Activated CD4-positive, alpha-beta T cell treated with anti-CD3 and anti-CD28 coated beads, Interleukin-2, amount 50 U/mL, for 1 hour (primary cell): ENCODE measurements at places on chromosomes 2 and 18.

GRCh38 chr18:33849731-33850130 lies 271.7 kb downstream of the ASXL3 start:
- no peak for DNase-seq

GRCh38 chr18:43916984-43917383 lies 639.7 kb upstream of the SYT4 start:
- DNase-seq: no peak

GRCh38 chr2:214843823-214844222 lies 34.3 kb upstream of the BARD1 start:
- no peak for DNase-seq

DNA sequence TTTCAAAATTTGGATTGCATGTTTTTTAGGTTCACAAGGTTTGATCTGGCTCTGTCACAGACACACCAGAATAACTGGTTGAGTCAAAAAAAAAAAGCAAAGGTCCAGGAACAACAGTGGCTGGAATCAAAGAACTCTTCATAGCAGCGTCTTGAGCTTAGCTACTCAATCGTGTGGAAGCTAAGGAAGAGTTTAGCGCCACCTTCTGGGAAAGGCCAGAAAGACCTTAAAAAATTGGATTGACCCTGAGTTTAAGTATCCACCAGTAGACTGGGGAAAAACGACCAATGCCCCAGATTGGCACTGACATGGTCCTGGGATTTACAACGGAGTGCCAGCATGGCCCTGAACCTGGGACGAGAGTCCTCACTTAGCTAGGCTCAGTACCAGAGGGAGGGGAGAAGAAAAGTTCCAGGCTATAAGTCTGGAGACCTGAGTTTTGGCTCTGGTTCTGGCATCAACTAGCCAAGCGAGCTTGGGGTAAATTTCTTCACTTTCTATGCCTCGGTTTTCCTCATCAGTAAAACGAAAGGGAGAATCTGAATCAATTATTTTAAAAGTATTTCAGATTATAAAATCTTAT lies 71.1 kb upstream of the TFCP2L1 start:
- no peak for DNase-seq

- DNase-seq: no peak
These were observed 84.0 kb downstream of the KIAA1328 start for GRCh38 chr18:36912887-36913286.
